ACHN (cell line): ENCODE measurements at places on chromosomes 4 and X.

- no peak for DNase-seq
These were observed 45.2 kb downstream of the PHKA2 start for GRCh38 chrX:18938710-18939109.

GRCh38 chr4:113468165-113469022 lies 293.1 kb downstream of the CAMK2D start:
- peak; percentile 95 for DNase-seq

- peak; percentile 90 for DNase-seq
These were observed 276.9 kb upstream of the TACR3 start for GRCh38 chr4:103996637-103997036.

- DNase-seq: no peak
These were observed 1.8 kb downstream of the RASGEF1B start for GRCh38 chr4:81469781-81470455.

GRCh38 chrX:112266136-112266535 lies 183.6 kb upstream of the TRPC5 start:
- DNase-seq: no peak

GRCh38 chr4:68864438-68865187 lies 48.8 kb downstream of the UGT2B10 start:
- no peak for DNase-seq

DNA sequence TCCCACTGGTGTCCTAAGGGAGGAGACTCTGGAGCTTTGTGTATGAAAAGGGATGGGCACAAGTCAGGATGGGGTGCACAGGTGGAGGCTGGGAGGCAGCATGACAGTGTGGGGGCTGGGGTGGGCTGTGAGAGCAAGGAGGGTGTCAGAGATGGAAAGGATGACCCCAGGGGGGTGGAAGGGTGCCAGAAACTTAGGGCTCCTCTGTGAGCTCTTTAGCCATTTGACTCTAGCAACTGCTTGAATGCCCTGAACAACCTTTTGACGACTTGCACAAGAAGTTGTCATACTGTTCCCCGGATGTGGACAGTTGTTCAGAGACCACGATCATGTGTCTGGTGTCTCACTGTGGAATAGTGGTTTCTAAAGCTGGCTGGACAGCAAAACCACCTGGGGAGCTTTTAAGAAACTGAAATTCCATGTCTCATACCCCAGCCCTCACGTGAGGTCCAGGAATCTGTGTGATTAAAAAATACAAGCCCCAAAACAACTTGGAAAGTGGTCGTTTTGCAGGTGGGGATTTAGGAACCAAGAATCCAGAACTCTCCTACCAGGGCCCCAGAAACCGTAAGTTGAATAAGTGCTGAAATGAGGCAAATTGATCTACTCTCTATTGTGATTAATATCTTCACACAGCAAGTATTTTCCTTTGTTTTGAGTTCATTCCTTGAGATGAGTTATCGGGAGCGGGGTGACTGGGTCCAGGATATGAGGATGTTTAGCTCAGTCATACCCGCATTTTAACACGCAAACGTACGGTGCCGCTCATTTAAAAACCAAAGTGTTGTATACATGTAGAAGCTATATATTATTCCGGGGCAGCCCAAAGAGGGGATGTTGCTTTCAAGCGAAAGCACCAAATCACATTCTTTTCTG lies 3.4 kb downstream of the RHOH start:
- no peak for DNase-seq

GRCh38 chrX:29419774-29420553 lies 795.4 kb upstream of the MAGEB2 start:
- DNase-seq: peak; percentile 3

GRCh38 chr4:184368290-184368689 lies 106.1 kb downstream of the IRF2 start:
- DNase-seq: no peak

DNA sequence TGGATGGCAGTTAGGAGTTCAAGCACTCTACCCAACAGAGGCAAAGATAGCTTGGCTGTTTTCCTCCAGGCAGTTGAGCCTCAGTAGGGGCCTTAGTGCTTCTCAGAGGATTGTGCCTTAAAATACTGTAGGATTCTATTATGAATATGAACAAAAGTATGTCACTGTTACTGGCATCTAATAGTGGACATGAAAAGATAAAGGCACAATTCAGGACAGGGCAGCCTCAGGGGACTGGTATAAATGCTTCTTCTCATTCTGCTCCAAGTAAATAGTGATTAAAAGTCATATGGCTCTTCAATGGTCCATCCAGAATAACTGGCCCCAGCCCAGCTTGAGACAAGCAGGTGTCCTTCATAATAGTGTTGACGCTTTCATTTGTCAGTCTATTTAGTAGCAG lies 17.7 kb downstream of the COL4A6 start:
- DNase-seq: no peak

GRCh38 chrX:13666836-13667235 lies 13.9 kb downstream of the TCEANC start:
- DNase-seq: no peak

- no peak for DNase-seq
These were observed 28.3 kb downstream of the ZFYVE28 start for GRCh38 chr4:2390146-2390545.

GRCh38 chr4:140756319-140757231 lies at the start of gene TBC1D9:
TBC1D9 (minus strand) TSS chr4:140756385; CDS start chr4:140756045, 340 bp downstream.
- DNase-seq: peak; percentile 50

DNA sequence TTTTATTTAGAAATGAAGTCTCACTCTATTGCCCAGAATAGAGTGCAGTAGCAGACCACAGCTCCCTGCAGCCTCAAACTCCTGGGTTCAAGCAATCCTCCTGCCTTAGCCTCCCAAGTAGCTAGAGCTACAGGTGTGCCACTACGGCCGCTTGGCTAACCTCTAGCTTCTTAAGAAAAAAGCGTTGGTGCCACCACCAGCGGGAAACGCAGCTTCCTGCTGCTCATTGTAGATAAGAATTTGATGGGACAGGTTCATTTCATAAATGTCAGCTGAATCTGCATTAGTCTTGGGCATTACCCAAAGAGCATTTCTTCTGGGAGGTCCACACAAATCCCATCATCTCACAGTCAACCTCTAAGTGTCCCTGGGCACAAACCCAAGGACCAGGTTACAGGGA lies 33.2 kb upstream of the NAP1L5 start:
- DNase-seq: no peak

DNA sequence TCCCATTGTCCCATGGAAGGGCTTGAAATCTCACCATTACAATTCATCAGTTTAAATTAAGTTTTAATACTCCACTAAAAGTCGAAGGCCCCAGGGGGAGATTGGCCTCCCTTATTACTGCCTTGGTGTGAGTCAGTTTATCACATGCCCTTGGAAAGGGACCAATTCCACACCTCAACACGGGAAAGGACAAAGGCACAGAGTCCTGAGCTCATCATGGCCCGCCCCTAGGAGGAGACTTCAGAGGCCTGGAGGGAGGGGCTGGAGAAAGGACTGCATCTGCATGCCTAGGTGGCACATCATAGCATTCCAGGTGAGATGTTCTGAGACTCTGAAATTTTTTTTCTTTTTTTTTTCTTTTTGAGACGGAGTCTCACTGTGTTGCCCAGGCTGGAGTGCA lies 2.8 kb upstream of the SEL1L3 start:
- DNase-seq: peak; percentile 69

GRCh38 chr4:126046081-126046614 lies 731.4 kb downstream of the FAT4 start:
- DNase-seq: no peak

GRCh38 chr4:173231916-173232315 lies 63.3 kb downstream of the GALNT7 start:
- peak; percentile 44 for DNase-seq

- no peak for DNase-seq
These were observed 52.4 kb upstream of the TBC1D14 start for GRCh38 chr4:6857009-6857882.

DNA sequence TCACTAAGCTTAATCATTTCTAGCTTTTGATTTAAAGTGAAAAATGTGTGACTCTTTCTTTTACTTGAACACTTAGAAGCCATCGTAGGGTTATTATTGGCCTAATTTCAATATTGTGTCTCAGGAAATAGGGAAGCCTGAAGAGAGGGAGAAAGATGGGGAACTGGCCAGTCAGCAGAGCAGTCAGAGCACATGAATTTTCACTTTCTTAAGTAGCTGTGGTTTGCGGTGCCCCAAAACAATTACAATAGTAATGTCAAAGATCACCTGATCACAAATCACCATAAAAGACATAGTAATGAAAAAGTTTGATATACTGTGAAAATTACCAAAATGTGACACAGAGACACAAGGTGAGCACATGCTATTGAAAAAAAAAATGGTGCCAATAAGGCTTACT lies 45.5 kb downstream of the CENPC start:
- no peak for DNase-seq

DNA sequence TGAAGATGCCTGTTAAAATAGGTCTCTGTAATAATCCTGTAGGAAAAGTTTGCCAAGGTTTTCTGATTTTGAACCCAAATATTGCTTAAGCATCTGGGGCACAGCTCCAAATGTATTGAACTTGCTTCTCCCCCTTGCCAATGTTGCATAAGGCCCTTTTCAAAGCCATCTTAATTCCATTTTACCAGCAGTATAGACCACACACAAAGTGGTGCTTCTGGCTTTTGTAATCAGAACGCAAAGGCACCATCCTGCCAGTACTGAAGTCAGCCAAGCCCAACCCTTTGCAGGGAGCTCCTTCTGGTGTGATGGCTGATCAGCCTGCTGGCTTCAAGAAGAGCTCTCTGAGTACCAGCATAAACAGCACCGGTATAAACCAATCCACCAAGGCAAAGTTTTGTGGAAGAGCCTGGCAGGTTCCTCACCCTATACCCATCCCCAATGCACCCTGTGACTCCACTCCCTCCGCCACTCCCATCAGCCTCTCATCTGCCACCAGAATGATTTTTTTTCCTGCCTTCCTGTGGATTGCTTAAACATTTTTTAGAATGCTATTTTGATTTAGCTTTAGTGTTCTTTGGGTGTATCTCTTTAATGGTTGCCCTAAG lies 39.2 kb upstream of the USP9X start:
- DNase-seq: no peak

GRCh38 chr4:183449193-183449882 lies 4.9 kb downstream of the CDKN2AIP start:
- no peak for DNase-seq

DNA sequence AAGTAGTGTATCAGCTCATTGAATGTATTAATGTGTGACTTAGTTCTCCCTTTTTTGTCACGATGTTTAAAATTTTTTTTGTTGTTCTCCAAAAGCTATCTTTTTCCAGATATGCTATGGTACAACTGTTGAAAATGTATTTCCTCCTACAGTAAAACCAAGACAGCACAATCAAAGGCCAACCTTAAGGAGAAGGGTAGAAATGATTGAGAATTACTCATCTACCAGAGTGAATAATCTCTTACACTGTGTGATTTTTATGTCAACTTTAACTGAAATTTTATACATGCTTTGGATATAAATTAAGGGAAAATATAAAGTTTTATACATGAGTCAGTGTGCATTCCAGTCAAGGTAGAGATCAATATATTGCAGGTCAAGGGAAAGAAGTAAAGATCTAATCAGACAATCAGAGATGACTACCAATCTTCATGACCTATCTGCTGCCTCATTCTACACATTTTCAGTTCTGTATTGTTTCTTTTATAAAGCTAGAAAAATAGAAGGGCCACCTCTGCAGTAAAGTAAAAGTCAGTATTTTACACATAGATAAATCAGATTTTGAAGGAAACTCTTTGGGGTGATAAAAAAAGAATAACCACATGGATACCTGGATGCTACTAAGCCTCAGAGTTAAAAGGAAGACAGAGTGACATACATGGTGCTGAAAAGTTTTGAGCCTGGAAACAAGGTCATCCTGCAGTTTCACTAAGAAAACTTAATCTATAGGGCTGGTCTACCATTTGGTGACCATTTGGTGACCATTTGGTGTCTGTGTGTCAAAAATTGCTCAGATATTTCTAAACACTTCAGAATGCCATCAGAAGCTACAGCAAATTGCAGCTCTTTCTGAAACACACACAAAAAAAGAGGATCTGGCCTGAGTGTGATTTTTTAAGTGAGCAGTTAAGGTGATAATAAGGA lies 1.6 kb downstream of the FAM13A start:
- peak; percentile 11 for DNase-seq

DNA sequence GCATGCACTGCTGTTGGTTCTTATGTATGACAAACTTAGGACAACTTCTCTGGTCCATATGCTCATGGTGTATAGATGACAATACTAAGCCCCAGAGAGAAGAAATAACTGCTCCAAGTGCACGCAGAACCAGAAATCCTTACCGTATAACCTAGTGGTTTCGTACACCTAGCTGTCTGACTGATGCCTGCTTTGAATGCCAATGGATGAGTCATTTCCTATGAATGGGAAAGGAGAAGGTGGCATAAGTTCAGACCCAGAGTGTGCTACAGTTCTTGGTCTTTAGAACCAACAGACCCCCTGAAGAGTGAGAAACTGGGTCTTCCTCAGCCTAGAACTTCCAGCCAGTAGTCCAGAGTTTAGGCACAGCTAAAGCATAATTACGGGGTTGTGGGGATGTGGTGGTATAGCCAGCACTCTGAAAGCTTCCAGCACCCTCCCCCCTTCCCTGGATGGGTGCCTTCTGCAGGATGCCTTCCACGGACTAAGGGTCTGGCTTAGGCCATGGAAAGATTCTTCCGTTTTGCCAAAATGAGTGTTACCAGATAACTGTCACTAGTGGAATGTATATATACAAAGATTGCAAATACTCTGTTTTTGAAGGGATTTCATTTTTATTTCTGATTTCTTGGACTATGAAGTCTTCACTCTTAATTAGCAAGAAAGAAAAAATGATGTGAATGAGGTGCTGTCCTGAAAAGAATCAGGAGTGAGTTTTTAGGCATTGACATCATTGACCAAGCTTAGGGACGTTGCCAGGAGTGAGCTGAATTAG lies 84.6 kb upstream of the PACRGL start:
- DNase-seq: peak; percentile 62

GRCh38 chr4:188117631-188118324 lies 8.4 kb upstream of the TRIML2 start:
- no peak for DNase-seq

DNA sequence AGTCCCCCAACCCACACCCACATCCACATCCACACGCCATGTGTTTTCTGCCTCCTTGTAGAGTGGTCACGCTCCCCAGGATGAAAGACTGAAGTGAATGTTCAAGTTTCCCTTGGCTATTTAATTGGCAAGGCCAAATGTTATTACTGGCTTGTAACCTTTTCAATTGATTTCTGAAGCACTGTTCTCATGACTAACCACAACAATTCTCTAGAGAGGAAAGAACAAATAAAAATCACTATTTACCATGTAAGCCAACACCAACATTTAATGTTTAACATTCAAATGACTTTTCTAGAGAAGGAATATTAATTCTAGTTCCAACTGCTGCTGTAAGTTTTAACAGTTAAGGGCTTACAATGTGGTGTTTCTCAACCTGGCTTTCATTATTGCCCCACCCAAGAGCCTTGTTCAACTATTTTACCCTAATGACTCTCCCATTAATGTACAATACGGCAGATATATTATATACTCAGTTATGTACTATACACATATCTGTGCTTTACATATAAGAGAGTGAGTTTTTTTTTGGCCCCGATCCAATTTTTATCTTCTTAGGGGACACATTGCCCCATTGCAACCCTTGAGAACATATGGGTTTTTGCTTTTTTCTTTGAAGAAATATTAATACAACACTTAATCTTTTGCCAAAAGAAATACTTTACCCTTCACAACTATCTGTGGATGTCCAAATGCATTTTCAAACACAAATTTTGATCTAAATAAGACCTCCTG lies 46.5 kb downstream of the RELL1 start:
- no peak for DNase-seq

GRCh38 chrX:154321594-154321993 lies 26.0 kb downstream of the TKTL1 start:
- peak; percentile 8 for DNase-seq

- DNase-seq: no peak
These were observed 4.5 kb upstream of the C1QTNF7 start for GRCh38 chr4:15423285-15423711.
